ENCODE measurements at places on chromosomes 12 and 14.

- DNase-seq: no peak
Measured at GRCh38 chr12:106841510-106842302, 67.2 kb downstream of the RIC8B start.

DNA sequence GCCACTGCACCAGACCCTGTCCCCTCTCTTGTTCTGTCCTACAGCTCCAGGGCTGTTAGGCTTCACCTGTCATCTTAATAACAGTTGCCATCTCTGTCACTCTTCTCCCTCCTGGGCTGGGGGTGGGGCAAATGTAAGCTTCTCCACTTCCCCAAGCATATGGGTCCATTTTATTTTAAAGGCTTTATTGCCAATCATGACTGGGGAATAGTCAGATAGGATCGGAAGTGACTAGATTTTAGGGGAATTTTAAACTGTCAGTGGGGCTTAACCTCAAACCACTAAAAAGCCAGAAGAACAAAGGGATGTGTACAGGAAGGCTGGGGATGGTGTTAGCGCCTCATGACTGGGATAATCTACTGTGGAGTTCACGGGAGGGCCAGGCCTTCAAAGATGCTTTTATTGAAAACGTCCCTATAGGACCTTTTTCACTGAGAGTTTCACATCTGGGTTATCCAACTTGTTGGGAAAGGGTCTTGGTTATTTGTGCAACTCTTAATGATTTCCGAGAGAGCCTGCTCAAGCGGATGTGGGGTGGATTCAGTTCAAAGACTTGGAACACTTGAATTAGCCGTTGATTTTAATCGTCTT lies 41.6 kb downstream of the CHST11 start:
- DNase-seq: no peak

DNA sequence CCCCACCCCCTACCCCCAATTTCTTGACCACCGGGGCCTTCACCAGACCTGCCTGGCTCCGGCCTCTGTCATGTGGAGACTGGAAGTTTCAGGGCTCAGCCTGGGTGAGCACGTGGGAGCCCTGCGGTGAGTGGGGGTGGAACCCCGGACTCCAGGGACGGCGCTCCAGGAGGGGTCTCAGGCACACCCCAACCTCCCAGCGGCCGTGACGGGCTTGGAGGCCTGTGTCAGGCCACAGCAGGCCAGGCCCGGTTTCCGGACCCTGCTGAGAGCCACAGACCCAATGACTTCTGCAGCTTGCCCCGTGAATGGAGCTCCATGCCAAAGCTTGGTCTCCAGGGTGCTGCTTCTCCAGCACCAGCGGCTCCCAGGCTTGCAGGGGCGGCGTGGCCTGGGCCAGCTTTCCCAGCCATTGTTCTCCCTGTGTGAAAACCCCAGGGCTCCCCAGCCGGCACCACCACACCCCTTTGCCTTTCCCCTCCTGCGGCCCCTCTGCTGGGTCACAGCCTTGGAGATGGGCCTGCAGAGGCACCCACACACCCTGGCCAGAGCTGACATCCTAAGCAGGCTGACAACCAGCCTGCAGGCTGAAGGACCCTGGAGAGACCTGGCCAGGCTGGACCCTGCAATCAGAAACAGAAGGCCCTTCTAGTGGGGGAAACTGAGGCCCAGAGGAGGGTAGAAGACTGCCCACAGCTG lies 186.2 kb upstream of the C14orf180 start:
- DNase-seq: no peak

GRCh38 chr12:9143929-9144729 lies 28.4 kb upstream of the A2M start:
- no peak for DNase-seq

DNA sequence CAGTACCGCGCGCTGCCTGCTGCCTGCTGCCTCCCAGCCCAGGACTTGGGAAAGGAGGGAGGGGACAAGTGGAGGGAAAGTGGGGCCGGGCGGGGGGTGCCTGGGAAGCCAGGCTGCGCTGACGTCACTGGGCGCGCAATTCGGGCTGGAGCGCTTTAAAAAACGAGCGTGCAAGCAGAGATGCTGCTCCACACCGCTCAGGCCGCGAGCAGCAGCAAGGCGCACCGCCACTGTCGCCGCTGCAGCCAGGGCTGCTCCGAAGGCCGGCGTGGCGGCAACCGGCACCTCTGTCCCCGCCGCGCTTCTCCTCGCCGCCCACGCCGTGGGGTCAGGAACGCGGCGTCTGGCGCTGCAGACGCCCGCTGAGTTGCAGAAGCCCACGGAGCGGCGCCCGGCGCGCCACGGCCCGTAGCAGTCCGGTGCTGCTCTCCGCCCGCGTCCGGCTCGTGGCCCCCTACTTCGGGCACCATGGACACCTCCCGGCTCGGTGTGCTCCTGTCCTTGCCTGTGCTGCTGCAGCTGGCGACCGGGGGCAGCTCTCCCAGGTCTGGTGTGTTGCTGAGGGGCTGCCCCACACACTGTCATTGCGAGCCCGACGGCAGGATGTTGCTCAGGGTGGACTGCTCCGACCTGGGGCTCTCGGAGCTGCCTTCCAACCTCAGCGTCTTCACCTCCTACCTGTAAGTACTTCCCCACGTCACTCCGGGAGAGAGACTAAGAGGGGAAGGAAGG lies at the start of gene LGR5:
Gene LGR5 (plus strand): TSS at position 186 of the 732 bp plus-strand sequence. CDS start 283 bp downstream, at position 469.
- DNase-seq: no peak

- DNase-seq: no peak
Measured at GRCh38 chr12:29374913-29375312, 6.1 kb downstream of the ERGIC2 start.

- DNase-seq: no peak
Measured at GRCh38 chr12:602700-603068, 60.6 kb downstream of the NINJ2 start.

DNA sequence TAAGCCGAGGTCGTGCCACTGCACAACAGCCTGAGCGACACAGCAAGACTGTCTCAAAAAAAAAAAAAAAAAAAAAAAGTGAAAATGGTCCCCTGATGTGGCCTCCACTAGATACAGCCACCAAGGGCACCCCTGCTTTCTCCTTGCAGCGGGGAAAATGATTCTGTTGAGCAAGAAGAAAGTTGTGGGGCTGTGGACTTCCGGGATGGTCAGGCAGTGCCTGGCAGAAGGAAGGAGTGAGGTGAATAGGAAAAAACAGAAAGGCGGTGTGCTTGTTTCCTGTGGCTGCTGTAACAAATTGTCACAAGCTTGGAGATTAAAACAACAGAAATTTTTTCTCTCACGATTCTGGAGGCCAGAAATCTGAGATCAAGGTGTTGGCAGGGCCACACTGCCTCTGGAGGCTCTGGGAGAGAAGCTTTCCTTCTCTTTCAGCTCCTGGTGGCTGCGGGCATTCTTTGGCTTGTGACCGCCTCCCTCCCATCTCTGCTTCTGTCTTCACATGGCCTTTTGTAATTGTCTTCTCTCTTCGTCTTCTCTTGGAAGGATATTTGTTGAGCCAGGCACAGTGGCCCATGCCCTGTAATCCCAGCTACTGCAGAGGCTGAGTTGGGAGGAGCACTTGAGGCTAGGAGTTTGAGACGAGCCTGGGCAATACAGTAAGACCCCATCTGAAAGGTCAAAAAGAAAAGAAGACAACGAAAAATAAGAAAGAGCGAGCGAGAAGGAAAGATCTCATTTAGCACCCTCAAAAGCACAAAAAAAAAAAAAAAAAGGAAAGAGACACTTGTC lies 116.6 kb upstream of the MED13L start:
- DNase-seq: no peak

GRCh38 chr14:101705733-101706508 lies 55.6 kb upstream of the PPP2R5C start:
- DNase-seq: no peak

- no peak for DNase-seq
Measured at GRCh38 chr12:105275997-105276733, 40.2 kb upstream of the APPL2 start.

GRCh38 chr12:80314741-80315140 lies 129.3 kb upstream of the PTPRQ start:
- no peak for DNase-seq

DNA sequence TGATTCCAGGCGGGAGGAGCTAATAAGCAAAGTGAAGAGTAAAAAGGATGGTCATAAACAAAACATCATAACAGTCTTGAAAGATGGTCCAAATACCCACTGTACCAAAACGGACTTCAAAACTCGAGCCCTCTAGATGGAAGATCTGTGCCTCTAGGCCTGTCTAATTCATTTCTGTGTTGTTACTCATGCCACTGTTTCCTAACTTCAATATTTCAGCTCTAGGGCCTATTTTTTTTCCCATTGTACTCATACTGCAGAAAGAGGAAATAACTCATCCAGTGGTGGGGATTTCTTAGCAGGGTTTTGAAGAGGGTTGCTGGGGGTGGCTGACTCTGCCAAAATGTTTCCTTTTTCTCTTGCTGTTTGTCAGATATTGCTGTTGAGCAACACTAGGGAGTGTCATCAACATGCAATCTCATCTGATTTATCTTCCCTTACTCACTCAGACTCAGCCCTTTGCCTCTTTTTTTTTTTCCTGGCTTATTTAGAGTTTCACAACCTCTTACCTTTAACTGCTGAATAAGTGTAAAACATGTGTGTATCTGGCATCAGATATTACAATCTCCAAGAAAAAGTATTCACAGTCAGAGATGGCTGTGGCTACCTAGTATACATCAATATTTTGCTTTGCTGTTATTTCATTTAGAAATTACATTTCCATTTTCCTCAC lies 189.6 kb downstream of the DUSP6 start:
- peak; percentile 96 for DNase-seq

- DNase-seq: no peak
Measured at GRCh38 chr14:59020382-59020781, 168.1 kb upstream of the DAAM1 start.

DNA sequence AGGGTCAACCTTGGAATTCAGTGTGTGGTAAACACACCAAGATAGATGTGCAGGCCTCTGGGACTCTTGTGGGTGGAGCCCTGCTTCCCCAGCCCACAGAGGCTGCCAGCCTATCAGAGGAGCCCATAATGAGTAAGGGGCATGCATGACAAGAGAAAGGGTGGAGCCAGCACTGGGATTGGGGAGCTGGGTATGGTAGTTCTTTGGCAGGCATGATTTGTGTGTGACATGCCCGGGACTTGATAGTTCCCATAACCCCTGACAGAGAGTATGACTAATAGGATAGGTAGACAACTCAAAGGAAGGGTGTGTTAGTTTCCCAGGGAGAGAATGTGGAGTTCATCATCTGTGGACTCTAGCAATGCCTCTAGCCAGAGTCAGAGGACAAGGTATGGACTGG lies 143.0 kb downstream of the EMP1 start:
- no peak for DNase-seq

- no peak for DNase-seq
Measured at GRCh38 chr12:13347241-13348043, 150.9 kb downstream of the EMP1 start.

DNA sequence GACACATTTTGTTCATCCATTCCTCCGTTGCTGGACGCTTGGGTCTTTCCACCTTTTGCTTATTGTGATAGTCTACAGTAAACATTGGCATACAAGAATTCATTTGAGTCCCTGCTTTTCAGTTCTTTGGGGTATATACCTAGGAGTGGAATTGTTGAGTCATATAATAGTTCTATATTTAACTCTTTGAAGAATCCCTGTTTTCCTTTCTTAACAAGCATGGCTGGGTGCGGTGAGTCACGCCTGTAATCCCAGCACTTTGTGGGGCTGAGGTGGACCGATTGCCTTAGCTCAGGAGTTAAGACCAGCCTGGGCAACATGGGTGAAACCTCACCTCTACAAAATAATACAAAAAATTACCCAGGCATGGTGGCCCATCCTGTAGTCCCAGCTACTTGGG lies 75.4 kb downstream of the CCDC92 start:
- DNase-seq: no peak

GRCh38 chr12:103382736-103383346 lies 112.9 kb downstream of the C12orf42 start:
- no peak for DNase-seq

- DNase-seq: no peak
Measured at GRCh38 chr12:74957634-74958033, 252.0 kb downstream of the KCNC2 start.

DNA sequence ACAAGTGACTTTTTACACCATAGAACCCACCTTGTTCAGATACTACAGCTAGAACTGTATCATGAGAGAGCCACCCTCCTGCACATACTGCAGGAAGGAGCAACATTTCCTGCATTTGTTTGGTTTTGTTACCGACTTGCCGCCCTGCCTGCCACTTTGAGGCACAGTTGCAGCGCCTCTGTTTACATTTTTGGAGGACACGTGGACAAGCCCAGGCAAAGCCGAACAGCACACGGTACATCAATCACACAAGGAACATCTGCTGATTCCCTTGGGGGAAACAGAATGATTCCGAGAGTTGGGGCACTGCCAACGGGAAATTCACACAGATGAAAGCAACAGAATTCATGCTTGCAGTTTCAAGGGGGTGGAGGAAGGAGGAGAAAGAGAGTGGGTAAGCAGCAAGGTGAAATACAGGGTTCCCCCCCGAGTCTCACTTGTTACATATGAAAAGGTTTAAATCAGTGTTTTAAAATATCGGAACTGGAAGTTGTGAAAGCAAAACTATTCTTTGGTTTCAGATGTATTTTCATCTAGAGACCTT lies 110.7 kb downstream of the BTG1 start:
- DNase-seq: no peak

- peak; percentile 18 for DNase-seq
Measured at GRCh38 chr12:48934312-48934706, 9.0 kb upstream of the FKBP11 start.

GRCh38 chr12:49583366-49584094 lies 15.6 kb upstream of the MCRS1 start:
- DNase-seq: no peak

DNA sequence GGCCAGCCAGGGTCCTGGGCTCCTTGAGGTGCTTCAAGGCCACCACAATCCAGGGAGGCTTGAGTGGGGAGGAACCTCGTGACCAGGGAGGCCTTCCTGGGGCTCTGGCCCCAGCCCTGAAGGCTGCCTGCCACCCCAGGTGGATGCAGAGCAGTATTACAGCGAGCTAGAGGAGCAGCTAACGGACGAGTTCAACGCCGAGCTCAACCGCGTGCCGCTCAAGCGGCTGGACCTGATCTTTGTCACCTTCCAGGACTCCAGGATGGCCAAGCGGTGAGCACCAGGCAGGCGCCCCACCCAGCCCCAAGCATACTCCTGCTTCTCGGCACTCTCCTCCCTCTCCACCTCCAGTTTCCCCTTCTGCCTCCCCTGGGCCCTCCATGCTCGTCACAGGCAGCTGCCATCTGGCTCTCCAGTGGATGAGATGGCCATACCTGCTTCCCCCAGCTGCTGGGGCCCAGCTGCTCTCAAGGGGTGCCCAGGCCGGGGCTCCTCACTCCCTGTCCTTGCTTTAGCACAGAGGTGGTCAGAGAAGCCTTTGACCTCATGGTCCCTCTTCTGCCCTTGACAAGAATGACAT lies 30.6 kb downstream of the NGB start:
- DNase-seq: no peak

DNA sequence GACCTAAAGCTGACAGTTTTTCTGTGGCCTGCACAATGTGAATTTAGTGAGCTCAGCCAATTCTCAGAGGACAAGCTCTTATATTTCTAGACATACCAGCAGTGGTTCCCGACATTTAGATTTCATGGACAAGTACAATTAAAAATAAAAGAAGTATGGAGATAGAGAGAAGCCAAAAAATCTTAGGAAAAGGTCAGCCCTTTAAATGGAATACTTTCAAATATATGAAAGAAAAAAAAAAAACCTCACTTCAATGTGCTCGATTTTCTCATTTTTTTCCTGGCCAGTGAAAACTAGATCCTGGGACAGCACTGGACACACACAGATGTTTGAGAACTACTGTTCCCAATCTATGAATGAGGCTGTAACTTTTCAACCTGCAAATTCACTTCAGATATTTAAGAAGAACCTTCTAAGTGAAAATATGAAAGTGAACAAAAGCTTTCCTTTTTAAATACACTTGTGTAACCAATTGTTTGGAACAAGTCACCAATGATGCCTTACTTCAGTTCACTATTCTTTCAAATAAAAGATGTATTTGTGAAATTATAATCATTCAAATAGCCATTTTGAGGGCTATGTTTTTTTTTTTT lies 109.4 kb downstream of the SLC38A1 start:
- DNase-seq: no peak

Measured in HL-60 (cell line).